Activated CD4-positive, alpha-beta T cell treated with anti-CD3 and anti-CD28 coated beads for 24 hours (primary cell): ENCODE measurements at places on chromosomes 16 and 17.

- DNase-seq, result no peak
Observed at GRCh38 chr17:38848557-38848891, 5.0 kb downstream of the RPL23 start.

GRCh38 chr17:73506470-73507435 lies 137.5 kb downstream of the SDK2 start:
- DNase-seq, result no peak

DNA sequence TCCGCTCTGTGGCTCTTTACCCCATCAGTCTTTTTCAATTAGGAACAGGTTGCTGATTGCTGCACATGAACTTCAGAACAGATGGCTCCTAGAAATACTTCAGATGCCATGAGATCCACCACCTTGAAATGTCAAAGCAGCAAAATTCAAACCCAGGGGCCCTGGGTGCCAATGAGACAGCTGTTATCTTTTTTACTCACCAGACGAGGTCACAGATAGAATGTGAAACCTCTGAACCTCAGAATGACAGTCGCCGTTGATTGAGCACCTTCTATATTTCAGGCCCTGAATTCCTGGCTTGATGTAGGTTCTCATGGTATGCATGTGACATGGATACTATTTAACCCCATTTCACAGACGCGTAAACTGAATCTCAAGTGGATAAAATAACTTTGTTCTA lies 63.0 kb downstream of the MAF start:
- no peak for DNase-seq

GRCh38 chr17:27379888-27380533 lies 76.2 kb upstream of the KSR1 start:
- DNase-seq, result no peak

DNA sequence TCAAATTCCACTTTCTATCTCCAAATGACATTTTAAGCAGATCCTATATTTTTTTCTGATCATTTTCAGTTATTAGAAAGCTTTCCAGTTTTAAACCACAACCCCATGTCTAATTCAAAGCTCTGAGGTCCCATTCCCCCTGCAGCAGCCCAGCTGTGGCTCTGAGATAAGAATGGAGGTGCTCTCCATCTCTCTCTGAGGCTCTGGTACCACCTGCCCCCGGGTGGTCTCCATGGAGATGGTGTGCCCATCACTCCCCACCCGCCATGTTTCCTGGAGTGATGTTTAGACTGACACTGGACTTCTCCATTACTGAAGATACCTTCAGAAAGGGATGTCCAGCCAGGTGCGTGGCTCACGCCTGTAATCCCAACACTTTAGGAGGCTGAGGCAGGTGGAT lies 68.1 kb upstream of the SEC14L1 start:
- no peak for DNase-seq

- DNase-seq, result no peak
Observed at GRCh38 chr17:64080174-64080618, 49.7 kb downstream of the ERN1 start.

- no peak for DNase-seq
Observed at GRCh38 chr16:4378999-4379690, 7.5 kb downstream of the VASN start.

DNA sequence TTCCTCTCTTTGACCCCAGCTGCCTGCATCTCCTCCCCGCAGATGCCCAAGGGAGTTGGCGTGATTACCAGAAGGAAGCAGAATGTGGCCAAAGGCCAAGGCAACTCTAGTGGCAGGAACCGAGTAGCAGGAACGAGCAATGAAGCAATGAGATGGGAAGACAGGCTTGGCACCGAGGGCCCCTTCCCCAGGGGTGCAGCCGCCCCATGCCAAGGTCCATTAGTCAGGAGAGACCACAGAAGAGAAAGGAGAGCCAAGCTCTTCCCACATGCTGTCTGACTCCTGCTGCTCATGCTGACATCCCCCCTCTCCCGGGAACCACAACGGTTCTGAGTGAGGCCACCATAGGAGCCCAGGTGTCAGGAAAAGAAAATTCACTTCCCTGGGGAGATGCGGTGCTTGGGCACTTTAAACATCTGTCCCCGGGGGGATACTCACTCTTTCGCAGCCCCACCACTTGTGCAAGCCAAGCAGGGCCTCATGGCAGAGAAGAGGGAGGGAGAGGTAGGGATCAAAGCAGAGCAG lies 67.4 kb downstream of the MYO18A start:
- DNase-seq, result no peak

GRCh38 chr16:2042986-2043666 lies 4.5 kb downstream of the NTHL1 start:
- no peak for DNase-seq
